ENCODE measurements at places on chromosomes 2 and 18.

GRCh38 chr2:216857131-216857550, 2.7 kb downstream of the TNP1 start:
- DNase-seq, result peak; percentile 72

DNA sequence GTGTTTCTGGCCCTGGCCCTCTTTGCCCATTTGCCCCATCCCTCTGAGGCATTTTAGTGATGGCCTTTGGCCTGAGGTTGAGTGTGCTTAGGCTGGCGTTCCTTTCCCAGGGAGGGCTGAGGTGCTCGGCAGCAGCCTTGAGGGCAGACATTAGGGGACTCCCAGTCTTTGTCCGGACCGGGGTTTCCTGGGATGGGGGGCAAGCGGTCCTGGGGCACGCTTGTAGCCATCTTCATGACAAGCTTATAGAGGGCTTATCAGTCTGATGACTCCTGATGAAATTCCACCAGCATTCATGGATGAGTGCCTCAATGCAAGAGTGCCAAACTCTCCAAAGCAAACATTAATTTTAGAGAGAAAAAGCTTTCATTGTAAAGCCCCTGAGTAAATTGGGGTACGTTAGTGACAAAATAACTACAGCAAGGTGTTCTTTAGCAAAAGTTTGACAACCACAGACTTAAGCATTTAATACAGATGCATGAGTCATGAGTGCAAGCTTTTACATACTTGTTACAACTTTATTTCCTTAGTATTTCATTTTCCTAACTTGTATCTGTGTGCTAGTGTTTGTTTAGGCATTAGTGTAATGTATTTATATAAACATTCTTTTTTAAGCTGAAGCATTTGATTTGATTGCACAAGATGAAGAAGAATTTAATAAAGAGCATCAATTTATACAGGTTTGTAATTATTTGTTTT, 45.6 kb downstream of the CEP192 start:
- peak; percentile 5 for DNase-seq

- DNase-seq, result peak; percentile 52
These were observed 81.6 kb downstream of the TWIST2 start for GRCh38 chr2:238929242-238930081.

DNA sequence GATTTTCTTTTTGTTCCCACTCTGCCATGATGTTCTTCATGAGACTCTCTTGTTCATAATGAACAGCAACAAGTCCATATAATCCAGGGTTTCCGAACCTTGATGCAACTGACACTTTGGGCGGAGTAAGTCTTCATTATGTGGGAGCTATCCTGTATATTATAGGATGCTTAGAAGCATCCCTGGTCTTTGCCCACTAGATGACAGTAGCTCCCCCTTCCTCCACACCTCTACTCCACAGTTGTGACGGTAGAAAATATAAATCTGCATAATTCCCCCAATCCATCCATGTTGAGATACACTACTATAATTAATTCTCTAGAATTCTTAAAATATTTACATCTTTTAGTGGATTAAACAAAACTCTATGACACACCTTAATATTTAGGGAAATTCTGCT, 482.2 kb upstream of the CELF4 start:
- DNase-seq, result no peak

DNA sequence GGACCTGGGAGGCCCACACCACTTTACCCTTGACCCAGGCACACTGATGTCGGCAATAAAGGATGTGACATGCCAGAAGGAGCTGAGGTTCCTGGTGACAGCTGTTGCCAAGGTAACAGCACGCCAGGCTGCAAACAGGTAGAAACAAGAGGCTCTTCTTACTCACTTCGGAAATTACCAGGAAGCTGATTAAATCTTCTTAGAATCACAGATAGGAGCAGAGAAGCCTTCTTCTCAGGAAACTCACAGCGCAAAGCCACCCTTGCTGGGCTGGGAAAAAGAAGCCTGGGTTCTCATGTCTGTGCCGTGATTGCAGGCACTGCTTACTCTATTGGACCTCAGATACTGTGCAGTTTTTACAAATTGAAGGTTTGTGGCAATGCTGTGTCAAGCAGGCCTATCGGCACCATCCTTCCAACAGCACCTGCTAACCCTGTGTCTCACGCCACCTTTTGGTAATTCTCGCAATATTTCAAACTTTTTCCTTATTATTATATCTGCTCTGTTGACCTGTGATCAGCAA, 61.0 kb upstream of the TAF1B start:
- no peak for DNase-seq

Data from HFFc6 (cell line).